ENCODE measurements at places on chromosomes 2 and 18.
A peak's percentile ranks its signal among the peaks of the same experiment; 100 is the strongest.

- DNase-seq: no peak
Observed at GRCh38 chr18:43277164-43277600, at the start of gene SYT4. TSS of gene SYT4 (minus strand) at chr18:43277490. CDS start at chr18:43277281, 209 bp downstream.

DNA sequence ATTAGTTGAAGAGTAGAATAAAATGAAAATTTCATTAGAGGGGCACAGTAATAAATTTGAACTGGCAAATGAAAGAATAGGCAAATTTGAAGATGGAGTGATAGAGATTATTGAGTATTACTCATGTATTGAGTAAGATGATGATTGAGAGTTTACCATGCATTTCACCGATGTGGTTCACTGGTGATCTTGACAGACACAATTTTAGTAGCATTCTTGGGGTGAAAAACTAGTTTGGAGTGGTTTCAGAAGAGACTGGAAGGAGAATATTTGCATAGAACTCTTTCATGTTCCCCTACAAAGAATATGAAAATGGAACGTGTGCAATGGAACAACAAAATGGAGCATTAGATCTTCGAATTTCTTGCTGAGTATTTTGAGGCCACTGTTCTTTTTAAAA is 121.4 kb downstream of the ASXL3 start:
- no peak for DNase-seq

DNA sequence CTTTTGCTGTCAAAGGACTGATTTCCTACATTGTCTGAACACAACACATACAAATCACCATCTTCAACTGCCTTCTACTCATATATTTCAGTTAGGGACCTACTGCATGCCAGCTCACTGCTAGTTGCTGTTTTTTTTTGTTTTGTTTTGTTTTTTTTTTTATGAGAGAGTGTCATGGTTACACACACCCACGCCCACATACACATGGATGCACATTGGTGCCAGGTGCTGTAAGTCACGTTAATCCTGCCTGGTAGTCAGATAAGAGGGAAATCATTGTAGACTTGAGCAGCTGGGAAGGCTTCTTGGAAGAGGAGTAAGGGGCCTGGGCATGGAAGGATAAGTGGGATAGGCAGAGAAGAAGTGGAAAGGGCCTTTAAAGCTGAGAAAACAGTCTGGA is 209.9 kb downstream of the TDRD15 start:
- DNase-seq: no peak

DNA sequence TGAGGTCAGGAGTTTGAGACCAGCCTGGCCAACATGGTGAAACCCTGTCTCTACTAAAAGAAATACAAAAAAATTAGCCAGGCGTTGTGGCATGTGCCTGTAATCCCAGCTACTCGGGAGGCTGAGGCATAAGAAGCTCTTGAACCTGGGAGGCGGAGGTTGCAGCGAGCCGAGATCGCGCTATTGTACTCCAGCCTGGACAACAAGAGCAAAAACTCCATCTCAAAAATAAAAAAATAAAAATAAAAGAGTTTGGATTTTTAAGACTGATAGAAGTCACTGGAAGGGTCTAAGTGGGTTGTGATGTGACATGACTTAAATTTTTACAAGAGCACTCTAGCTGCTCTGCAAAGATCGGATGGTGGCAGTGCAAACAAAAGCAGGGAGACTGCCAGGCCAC is 15.9 kb downstream of the KCNK3 start:
- no peak for DNase-seq

- DNase-seq: no peak
Observed at GRCh38 chr2:154457286-154457685, 241.2 kb upstream of the KCNJ3 start.

- no peak for DNase-seq
Observed at GRCh38 chr18:6363216-6363615, 51.5 kb downstream of the L3MBTL4 start.

DNA sequence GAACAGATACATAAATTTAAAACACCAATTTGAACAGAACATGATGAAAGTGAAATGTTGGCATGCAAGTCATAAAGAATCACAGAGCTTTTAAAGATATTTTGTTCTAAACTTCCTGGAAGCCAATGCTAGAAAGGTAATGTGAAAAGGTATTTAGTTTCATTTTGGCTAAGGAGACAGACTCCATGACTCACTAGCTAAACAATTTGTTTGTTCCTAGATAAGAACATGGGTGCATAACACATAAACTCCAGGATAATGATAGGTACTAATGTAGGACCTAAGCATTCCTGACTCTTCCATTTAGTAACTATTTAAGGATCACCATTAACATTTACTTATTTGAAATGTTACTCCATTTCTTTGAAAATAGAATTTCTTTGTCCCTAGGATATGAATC is 292.5 kb upstream of the CNTNAP5 start:
- no peak for DNase-seq

DNA sequence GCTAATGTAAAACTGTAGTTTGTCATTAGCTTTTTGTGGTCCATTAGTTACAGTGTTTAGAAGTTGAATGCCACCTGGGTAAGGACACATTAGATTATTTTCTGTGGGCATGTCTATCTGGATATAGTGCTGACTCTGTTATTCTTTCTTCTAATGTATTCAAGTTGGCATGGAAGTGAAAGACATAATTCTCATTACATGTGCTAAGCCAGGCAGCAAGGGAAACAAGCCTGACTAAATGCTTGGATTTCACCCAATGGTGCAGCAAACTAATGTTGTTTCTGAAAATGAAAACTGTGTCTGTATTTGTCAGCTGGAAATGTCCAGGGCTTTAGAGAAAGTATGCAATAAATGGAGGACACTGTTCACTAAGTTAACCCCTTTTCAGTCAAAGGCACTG is 100.7 kb downstream of the NUP35 start:
- no peak for DNase-seq

- DNase-seq: no peak
Observed at GRCh38 chr2:128941751-128942150, 623.1 kb upstream of the HS6ST1 start.

- no peak for DNase-seq
Observed at GRCh38 chr18:66083078-66083477, 332.3 kb downstream of the CDH7 start.

- no peak for DNase-seq
Observed at GRCh38 chr2:86671337-86671981, 47.8 kb upstream of the RNF103 start.

DNA sequence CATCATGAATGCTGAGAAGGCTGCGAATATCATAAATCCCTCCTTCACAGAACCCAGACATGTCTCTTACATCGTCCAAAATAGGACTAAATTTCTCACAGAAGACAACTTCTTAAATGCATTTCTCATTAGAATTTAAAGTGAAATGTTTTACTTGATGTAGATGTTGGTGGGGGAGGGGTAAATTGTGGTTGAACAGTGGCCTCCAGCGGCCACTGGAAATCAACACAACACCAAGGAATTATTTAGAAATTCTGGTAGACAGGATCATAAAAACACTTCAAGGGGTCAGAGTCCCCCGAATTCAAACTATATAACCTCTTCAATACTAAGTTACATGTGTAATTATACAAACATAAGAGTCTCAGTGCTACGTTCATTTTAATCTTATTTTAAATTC is 135.9 kb downstream of the ABCA12 start:
- no peak for DNase-seq

- DNase-seq: no peak
Observed at GRCh38 chr2:230706053-230706521, 6.6 kb upstream of the CAB39 start.

- DNase-seq: no peak
Observed at GRCh38 chr2:68135448-68136320, 22.0 kb upstream of the PNO1 start.

- no peak for DNase-seq
Observed at GRCh38 chr2:195342061-195342460, 315.0 kb upstream of the SLC39A10 start.

DNA sequence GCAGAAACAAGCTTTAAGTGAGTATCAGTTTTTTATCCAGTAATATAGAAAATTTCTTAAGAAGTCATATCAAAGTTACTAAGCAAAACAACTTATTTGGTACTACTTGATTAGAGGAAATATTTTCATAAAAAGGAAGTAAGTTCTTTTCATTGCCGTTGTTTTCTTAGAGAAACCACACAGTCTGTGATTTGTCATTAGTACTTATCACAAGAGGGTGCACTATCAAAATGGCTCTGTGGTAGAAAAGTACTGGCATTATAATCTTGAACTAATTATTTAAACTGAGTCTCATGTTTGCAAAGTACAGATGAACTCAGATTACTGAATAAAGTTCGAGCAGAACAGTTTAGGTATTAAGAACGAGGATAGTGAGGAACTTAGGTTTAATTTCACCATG is 93.4 kb downstream of the IKZF2 start:
- no peak for DNase-seq

DNA sequence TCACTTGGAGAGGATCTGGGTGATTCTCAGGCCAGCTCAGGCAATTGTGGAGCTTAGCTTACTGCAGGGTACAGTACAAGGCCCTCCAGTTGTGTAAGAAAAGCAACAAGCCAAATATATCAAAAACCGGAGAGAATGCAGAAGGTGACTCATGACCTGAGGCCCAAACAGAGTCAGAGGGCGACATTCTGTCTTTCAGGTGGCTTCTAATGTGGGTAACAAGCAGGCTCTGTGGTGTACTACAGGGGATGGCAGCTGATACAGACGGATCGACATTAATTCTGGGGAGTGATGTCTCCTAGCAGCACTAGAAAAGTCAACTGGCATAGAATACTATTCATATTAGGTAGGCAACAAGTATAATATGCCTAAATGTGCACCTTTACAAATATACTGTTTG is 219.5 kb upstream of the SOX11 start:
- no peak for DNase-seq

GRCh38 chr2:216006164-216006663 is 7.1 kb downstream of the MREG start:
- peak; percentile 36 for DNase-seq

DNA sequence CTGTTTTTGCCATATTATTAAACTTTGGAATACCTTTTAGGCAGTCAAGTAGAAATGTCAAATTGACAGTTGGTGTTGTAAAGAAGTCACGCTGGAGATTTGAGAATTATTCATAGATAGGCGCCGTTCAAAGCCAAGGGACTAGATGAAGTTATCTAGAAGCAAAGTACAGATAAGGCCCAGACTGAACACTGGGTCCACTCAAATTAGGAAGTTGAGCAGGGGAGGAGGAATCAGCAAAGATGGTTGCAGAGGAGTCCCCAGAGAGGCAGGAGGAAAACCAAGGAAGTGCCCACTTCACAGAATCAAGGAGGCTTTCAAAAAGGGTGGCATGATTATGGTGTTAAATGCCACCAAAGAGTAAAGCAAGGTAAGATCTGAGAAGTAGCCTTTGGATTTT is 9.6 kb upstream of the ALS2 start:
- no peak for DNase-seq

DNA sequence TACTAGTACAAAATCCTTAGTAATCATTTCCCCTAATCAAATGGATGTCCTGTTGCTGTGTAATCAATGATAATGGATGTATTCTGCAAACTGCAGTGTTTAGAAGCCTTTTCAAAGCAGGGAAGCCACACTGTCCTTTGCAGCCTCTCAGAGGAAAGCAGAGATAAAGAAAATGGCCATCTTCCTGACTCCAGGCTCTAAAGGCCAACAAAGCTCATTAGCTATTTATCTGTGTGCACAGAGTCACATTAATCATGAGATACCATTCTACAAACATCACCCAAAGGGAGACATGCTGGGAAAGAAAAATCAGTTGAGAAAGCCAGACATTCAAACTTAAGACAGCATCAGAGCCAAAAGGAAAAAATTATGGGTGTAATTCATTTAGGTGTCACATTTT is 165.0 kb downstream of the RAD51AP2 start:
- DNase-seq: no peak

- no peak for DNase-seq
Observed at GRCh38 chr2:64837116-64837731, 152.0 kb upstream of the SLC1A4 start.
